ENCODE measurements at places on chromosomes 1 and 21.
A peak's percentile ranks its signal among the peaks of the same experiment; 100 is the strongest.

GRCh38 chr1:6260961-6261614 lies at the start of gene GPR153:
TSS of gene GPR153 (minus strand) at chr1:6261098. CDS start at chr1:6254905, 6,193 bp downstream.
- peak; percentile 68 for DNase-seq

- DNase-seq: no peak
Observed at GRCh38 chr1:227808566-227808965, 6.9 kb upstream of the PRSS38 start.

DNA sequence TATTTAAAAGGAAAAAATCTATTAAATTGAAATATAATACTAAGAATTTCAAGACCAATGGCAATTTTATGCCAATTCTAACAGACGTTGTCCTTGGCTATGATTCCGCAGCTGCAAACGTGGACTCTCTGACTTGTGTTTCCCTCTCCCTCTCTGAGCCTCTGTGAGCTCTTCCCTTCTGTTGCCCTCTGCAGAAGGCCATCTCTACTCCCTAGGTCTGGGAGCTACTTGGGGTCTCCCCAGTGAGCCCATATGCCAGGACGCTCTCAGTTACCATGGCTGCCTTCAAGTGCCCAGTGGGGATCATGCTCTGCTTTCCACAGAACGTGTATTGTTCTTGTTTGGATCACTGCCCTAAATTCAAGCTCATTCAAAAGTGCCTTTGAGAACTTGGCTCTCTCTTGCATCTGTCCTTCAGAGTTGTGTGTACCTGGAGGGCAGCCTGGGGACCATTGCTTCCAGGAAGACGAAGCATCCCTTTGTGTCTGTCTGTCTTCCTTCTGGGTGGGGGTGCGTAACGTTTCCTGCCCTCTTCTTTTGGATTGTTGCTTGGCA lies 97.5 kb upstream of the TSPAN2 start:
- no peak for DNase-seq

DNA sequence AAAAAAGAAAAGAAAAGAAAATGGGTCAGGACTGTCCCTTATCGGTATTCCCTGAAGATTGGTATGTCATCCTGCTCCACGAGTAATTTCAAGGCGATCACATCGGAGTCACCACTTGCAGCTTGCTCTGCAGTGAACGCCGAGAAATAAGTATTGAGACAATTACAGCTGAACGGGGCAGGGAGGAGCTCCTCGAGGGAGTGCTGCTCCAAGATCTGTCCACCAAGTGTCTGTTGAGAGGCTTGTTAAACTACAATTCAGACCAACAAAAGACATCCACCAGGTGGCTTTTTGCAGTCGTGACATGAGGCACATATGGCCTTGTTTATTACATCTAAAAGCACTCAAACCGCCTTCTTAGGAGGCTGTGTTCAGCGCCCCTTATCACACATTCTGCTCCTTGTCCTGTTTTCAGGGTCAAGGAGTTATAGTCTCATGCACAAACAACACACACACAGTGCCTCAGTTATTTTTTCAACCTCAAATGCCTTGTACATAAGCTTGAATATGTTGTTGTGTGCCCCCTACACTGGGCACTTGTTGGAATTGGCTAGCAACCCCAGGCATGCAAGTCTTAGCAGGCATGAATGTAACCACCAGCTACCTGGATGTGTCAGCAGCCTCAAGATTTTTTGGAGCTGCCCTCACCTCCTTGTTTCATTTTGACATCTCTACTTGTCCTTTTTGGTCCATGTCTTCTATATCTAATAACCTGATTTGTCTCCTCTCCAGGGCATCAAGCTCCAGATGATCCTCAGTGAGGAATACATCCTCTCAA lies 13.0 kb upstream of the CD48 start:
- no peak for DNase-seq

- no peak for DNase-seq
Observed at GRCh38 chr1:99139876-99140275, 124.4 kb upstream of the PLPPR4 start.

- peak; percentile 67 for DNase-seq
Observed at GRCh38 chr1:92749024-92749634, 35.8 kb downstream of the EVI5 start.

- DNase-seq: no peak
Observed at GRCh38 chr21:26194811-26195251, 24.3 kb upstream of the APP start.

DNA sequence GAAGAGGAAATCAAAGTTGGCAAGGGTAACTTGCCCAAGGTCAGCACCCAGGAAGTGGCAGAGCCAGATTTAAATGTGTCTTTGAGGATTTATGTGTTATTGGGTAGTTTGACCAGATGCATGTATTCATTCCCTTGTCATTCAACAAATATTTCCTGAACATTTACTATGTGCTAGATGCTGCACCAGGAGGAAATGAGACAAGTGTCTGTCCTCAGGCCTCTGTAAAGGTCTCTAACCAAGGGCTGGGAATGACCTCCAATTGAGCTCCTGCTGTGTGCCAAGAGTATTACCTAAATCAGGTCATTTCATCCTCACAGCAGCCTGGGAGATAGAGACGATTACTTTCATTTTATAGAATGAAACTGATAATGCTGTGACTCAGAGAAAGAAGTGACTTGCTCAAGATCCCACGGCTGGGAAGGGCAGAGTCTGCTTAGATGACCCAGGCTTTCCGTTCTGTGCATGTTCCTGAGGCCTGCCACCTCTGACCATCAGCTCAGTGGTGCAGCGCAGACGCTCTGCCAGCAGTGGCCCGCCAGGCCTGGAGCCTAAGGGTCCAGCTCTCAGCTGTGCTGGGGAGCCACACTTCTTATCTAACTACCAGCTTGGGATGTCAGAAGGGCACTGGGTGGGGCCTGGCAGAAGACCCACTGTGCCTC lies 3.5 kb upstream of the TTC22 start:
- DNase-seq: no peak

DNA sequence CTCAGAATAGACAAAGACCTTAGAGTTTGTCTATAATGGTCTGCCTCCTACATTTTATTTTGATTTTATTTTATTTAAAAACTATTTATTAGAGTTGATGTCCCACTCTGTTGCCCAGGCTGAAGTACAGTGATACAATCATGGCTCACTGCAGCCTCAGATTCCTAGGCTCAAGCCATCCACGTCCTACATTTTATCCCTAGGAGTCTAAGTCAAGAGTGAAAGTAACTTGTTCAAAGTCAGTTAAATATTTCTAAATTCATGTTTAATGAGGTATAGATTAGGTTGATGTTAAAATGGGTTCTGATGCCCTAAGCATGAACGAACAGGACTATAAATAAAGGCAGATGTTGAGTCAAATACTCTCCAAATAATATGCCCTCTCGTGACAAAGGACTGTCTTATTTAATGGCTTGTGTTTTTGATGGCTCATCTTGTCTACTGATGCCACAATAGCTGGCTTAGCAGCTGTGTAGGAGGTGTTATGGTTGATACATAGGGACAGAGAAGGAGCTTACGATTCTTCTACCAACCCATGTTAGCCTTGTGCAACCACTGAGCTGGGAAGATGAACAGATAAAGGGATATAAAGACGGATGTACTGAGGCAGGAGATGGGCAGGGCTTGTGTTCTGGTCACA lies 66.0 kb upstream of the CR1L start:
- no peak for DNase-seq

DNA sequence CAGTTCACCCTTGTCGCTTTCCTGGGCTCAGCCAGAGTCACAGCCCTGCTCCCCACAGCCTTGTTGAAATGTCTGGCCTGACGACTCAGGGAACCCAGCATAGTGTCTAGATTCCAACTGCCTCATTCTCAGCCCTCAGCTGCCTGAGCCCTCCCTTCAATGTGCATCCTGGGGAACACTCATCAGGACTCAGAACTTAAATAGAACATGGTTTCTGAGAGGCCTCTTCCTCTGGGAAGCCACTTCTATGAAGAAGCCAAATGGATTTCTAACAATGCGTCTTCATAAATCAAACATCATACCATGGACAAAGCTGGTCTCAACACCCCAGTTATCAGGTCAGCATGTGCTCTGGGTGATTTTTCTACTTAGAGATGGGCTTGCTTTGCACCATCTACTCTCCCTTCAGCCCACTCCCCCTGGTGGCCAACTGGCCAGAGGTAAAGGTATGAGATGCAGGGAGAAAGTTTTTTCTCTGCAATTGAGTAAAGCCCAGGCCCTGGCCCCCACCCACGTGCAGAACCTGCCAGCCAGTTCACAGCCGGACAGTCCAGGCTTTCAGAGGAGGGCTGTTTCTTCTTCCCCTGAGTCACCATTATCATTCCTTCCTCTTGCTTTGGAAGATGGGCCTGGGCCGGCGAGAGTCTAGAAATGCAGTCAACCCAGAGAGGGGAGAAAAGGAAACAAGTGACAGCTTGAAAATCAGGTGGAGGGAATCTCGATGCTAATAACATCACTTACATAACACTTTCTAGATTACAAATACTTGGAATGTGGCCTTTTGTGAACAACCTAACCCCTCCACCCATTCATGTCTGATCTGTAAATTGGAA lies 32.1 kb downstream of the CD244 start:
- DNase-seq: peak; percentile 42

- no peak for DNase-seq
Observed at GRCh38 chr1:13583595-13583965, at the start of gene PDPN. TSS of gene PDPN (plus strand) at chr1:13583832. CDS start at chr1:13584034, 202 bp downstream.

DNA sequence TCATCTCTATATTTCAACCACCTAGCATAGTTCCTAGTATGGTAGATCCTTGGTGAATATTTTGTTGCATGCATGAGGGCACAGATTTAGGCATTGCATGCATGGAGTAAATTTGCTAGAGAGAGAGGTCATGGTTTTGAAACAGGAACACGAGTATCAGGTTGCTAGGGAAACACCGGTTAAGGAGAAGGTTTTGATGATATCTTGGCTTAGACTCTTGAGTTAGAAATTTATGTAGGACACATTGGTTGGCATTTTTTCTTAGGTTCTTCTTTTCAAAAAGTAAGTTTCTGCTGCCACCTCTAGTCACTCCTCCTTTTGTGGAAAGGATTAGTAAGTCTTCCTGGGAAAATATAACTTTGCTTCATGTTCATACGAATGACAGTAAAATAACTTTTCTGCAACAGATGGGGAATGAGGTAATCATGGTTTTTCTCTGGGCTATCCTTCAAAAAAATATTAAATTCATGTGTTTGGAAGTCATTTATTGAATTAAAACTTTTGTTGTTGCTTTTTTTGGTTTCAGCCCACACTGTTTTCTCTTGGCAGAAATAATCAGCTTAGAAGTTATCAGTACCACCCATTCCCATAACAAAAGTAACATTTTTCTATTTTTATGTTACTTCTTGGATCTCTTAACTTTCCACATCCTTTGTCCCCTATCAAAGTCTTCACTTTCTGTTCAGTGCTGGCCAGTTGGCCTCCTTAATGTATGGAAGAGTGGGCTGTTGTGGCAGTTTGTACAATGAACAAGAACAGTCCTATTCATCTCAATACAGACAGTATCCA lies 97.3 kb downstream of the PLA2G4A start:
- DNase-seq: no peak

GRCh38 chr1:224170748-224171478 lies 12.1 kb upstream of the DEGS1 start:
- DNase-seq: no peak

- peak; percentile 31 for DNase-seq
Observed at GRCh38 chr1:21955501-21956281, 18.6 kb upstream of the HSPG2 start.

- no peak for DNase-seq
Observed at GRCh38 chr1:222233444-222234158, 314.3 kb downstream of the HHIPL2 start.

GRCh38 chr1:203772836-203773235 lies 7.9 kb downstream of the LAX1 start:
- peak; percentile 50 for DNase-seq

GRCh38 chr21:17422931-17423330 lies 89.9 kb upstream of the CXADR start:
- DNase-seq: peak; percentile 38

DNA sequence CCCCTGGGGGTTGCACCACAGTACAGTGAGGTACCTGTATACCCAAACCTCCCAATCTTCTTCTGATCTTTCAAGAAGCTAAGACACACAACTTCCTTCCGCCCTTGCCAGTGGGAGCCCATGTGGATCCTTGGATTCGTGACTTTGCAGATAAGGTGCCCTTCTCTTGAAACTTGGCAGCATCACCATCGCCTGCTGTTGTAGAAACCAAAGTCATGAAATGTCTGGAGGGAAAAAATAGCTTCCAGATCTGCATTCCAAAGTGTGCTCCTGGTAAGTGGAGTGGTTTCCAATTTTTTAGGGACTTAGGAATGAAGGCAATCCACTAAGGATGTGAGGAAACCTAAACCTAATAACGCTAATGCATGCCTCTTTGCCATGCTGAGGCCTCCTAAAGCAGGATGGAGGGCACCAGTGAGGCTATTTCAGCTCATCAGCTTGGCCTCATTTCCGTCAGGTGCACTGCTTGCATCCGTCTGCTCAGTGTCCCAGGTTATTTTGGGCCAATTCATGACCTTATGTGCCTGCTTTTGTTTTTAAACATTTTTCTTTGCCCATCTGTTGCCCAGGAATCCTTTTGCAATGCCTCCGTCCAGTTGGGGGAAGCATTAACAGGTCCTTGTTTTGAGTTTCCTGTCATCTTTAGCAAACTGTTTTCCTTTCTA lies 8.2 kb upstream of the EFHD2 start:
- no peak for DNase-seq

GRCh38 chr21:42056468-42056867 lies 14.6 kb upstream of the UMODL1 start:
- peak; percentile 89 for DNase-seq

DNA sequence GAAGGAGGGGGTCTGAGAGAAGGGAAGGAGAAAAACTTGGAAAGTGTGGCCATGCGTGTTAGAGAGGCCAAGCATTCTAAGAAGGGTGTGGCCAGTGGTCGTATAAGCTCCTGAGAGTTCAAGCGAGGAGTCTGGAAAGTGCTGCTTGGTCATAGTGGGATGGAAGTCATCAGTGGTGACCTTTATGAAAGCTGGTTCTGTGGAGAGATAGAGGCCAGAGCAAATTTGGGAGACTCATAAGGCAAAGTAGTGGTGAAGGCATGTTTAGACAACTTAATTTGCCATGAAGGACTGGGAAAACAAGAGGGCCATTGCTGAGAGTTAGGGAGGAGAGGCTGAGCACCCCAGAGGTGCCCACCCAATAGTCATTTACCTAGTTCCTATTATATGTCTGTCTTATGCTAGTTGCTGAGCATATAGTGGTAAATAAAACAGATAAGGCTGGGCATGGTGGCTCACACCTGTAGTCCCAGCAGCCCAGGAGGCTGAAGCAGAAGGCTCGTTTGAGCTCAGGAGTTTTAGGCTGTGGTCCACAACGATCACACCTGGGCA lies 1.9 kb downstream of the KLF17 start:
- no peak for DNase-seq

DNA sequence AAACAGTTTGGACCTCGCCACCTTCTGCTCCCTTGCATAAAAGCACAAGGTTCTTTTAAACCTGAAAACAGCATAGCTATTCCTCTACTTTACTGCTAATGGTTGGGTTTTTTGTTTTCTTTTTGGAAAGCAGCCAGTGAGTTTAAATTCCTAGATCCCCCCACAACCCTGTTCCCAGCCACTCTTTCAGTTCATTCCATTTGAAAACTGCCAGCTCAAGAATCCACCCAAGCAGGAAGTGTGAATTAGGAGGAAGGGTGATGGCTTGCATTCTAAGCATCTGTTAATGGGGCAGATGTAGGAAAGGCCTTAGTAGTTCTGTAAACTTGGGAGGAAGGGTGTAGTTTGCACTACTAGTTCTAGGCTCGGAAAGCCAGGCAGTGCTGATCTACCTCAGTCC lies 172.9 kb upstream of the HOOK1 start:
- DNase-seq: no peak

GRCh38 chr1:18962121-18962721 lies 5.7 kb upstream of the IFFO2 start:
- no peak for DNase-seq

- peak; percentile 17 for DNase-seq
Observed at GRCh38 chr1:100443811-100444571, 91.7 kb downstream of the CDC14A start.
